ENCODE measurements at places on chromosomes 3 and 15. TPM values are rescaled to one million over a fixed set of nuclear protein-coding genes. Genes with fewer than 3 reads are reported as not detected.

The SI gene
- 4.7 TPM for total RNA-seq

The SOX14 gene
- total RNA-seq = 0.29 TPM

The LRRC34 gene
- total RNA-seq = 2.7 TPM

The CCRL2 gene
- 0.17 TPM for total RNA-seq

The RPL4 gene
- 2,930 TPM for total RNA-seq

DNA sequence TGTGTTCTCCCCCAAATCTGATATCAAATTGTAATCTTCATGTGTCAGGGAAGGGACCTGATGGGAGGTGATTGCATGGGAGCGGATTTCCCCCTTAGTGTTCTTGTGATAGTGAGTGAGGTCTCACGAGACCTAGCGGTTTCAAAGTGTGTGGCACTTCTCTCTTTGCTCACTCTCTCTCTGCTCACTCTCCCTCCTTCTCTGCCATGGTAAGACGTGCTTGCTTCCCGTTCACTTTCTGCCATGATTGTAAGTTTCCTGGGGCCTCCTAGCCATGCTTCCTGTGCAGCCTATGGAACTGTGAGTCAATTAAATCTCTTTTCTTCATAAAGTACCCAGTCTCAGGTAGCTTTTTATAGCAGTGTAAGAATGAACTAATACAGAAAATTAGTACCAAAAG, 30.6 kb upstream of the OR5H6 start:
- no peak for DNase-seq
- H3K27ac ChIP-seq = no peak overlapping the region
- H3K36me3 ChIP-seq = no peaks in the 10 kb centered on the region
- no peaks in the 10 kb centered on the region for H3K27me3 ChIP-seq

- H3K36me3 ChIP-seq = no peaks in the 10 kb centered on the region
- H3K4me3 ChIP-seq = no peak overlapping the region
- peaks cover 10% of the 10 kb centered on the region for H3K27me3 ChIP-seq
- H3K4me1 ChIP-seq = peaks cover 12% of the 10 kb centered on the region
- no peak for DNase-seq
Measured at GRCh38 chr15:80856809-80857377, 77.7 kb downstream of the CEMIP start.

GRCh38 chr3:5030152-5030551, 50.9 kb downstream of the BHLHE40 start:
- peaks cover 17% of the 10 kb centered on the region for H3K4me1 ChIP-seq
- no peak overlapping the region for H3K27ac ChIP-seq
- no peaks in the 10 kb centered on the region for H3K36me3 ChIP-seq
- H3K27me3 ChIP-seq = no peaks in the 10 kb centered on the region
- no peak overlapping the region for H3K4me3 ChIP-seq
- DNase-seq = no peak

DNA sequence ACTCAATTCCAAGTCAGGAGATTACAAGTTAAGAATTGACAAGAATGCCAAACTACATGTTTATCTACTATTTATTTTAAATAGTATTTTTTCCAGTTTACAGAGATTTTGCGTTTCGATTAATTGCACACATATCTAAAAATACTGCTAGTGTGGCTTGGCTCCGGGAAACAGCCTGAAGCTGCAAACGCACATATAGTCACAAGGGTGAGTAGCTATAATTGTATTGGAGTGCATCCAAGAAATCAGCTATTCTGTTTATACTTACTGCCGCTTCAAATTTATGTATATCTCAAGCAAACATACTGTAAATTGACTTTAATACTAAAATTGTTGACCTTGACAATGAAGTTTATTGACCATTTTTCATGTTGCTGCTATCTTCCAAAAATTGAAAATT, 77.0 kb upstream of the PLSCR5 start:
- H3K27ac ChIP-seq = no peak overlapping the region
- no peak overlapping the region for H3K4me3 ChIP-seq
- no peaks in the 10 kb centered on the region for H3K36me3 ChIP-seq
- no peaks in the 10 kb centered on the region for H3K27me3 ChIP-seq
- H3K4me1 ChIP-seq = no peaks in the 10 kb centered on the region
- DNase-seq = no peak
